Aorta (tissue), 5 donors: ENCODE measurements at places on chromosomes 2 and 18.

DNA sequence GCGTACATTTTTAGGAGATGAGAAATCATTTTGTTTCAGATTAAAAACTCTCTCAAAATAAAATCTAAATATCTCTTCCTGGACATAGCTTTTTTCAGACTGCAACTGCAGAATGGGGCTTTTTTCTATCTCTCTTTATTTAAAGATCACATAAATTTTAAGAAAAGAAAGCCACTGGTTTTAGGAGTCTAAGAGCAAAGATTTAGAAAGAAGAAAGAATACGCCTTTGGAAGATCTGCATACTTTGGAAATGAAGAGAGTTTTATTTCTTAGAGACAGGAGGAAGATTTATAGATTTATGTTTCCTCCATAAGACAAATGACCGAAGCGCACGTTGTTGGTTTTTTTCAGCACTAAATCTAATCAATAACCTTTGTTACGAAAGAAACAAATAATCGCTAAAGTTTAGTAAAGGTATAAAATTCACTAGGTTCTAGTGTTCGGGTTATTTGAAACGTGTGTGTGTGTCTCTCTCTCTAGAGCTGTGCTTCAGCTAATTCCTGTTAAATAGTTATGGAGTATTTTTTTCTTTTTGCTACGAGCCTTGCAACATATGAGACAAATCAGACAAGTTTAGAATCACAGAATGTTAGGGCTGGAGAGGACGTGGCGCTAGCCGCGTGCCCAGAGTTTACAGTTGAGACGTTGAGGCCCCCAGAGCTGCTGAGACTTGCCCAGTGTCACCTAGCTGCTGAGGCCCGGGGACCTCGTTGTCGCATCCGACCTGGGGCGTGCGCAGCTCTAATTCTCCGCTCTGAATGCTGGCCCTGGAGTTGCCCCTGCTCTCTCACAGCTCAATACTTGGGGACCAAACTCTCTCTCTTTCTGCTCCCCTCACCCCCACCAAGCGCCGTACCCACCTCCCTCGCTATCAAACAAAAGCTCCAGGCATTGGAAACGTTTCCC, 69.9 kb downstream of the CTAGE1 start:
- no peaks in the 10 kb centered on the region for H3K36me3 ChIP-seq
- no peaks in the 10 kb centered on the region for H3K27me3 ChIP-seq
- no peak for DNase-seq
- peak overlapping the region; percentile 99 for H3K27ac ChIP-seq
- H3K4me1 ChIP-seq = no peaks in the 10 kb centered on the region

DNA sequence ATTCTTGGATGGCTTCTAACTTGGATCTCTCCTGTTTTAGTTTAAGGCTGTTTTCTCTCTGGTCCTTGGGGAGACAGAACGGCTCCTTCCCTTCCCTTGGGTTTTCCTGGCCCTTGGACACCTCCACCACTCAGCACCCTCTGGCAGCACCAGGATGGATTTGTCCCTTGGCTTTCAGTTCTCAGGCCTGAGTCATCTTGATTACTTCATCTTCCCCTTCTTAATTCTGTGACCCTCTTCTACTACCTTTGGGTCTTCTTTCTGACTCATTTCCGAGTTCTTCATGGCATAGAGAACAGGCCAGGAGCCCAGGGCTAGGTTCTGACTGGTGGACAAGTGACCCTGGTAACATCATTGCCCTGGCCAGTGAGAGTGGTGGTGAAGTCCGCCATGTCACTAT, 14.9 kb downstream of the IGFBP2 start:
- peaks cover 11% of the 10 kb centered on the region for H3K4me1 ChIP-seq
- no peak overlapping the region for H3K4me3 ChIP-seq
- H3K27ac ChIP-seq = no peak overlapping the region
- no peaks in the 10 kb centered on the region for H3K27me3 ChIP-seq
- H3K36me3 ChIP-seq = no peaks in the 10 kb centered on the region
- no peak for DNase-seq

GRCh38 chr2:129861666-129862288, 117.7 kb upstream of the RAB6C start:
- no peak for DNase-seq
- no peak overlapping the region for H3K4me3 ChIP-seq
- H3K36me3 ChIP-seq = no peaks in the 10 kb centered on the region
- no peak overlapping the region for H3K27ac ChIP-seq

DNA sequence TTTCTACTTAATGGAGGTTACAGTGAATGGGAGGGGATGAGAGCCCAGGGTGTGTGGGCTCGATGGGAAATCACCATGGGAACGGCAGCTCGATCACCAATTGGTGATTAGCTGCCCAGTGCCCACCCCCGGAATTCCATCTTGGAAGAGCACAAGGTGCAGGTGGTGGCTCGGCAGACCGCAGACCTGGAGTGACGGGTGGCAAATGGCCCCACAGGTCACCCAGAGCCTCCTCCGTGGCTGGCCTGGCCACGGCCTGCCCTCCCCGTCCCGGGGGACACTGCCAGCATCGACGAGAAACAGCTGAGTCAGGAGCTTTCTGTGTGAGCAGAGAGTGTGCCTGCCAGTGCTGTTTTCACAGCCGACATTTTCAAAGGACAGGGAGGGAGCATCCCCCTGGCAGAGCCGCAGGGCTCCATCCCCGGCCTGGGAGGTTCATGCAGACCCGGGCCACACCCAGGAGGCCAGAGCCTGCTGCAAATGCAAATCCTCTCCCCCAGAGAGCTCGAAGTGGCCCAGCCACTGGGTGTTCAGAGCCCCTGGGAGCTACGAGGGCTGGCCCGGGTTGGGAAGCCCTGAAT, 176.4 kb upstream of the MYT1L start:
- H3K27me3 ChIP-seq = no peaks in the 10 kb centered on the region
- no peaks in the 10 kb centered on the region for H3K4me1 ChIP-seq
- DNase-seq = no peak
- no peak overlapping the region for H3K4me3 ChIP-seq

DNA sequence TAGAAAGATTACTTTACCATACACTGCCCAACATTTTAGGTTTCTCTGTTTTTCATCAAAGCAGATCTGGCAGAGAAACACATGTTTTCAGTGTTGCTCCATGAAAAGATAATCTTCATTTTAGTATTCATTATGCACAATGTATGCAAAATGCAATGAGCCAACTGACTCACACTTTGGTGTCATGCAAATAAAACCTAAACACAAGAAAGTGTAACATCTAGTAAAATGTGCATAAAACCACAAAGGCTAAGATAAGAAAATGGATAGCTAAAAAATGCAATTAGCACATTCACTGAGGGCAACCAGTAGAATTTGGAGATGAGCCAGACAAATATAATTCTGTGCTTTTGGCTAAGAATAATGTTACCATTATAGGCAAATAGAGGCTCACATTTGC, 203.5 kb upstream of the UBE2E3 start:
- DNase-seq = no peak
- H3K27me3 ChIP-seq = no peaks in the 10 kb centered on the region
- H3K4me1 ChIP-seq = no peaks in the 10 kb centered on the region
- H3K27ac ChIP-seq = no peak overlapping the region
- H3K36me3 ChIP-seq = no peaks in the 10 kb centered on the region

DNA sequence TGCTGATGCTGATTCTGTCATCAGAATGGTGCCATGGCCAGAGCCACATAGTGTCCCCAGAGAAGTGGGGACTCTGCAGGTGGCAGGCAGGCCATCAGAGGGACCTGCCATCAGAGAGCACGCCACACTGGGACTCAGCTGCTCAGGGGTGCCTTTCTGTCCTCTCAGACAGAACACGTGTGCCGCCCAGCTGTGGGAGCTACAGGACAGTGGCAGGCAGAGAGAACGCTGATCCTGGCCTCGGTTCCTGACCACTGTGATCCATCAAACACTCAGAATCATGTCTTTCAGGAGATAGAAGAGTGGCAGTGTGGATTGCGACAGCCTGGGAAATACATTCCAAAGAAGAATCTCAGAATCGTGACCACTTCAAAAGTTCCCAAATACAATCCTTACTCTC, 497.2 kb upstream of the SALL3 start:
- no peak overlapping the region for H3K4me3 ChIP-seq
- H3K36me3 ChIP-seq = no peaks in the 10 kb centered on the region
- H3K27me3 ChIP-seq = no peaks in the 10 kb centered on the region
- H3K4me1 ChIP-seq = no peaks in the 10 kb centered on the region
- no peak for DNase-seq

GRCh38 chr2:184004289-184004947, 593.9 kb upstream of the ZNF804A start:
- H3K4me3 ChIP-seq = no peak overlapping the region
- H3K27ac ChIP-seq = no peak overlapping the region
- no peak for DNase-seq
- no peaks in the 10 kb centered on the region for H3K4me1 ChIP-seq

GRCh38 chr18:74050807-74051206, 96.8 kb downstream of the FBXO15 start:
- DNase-seq = no peak
- no peaks in the 10 kb centered on the region for H3K36me3 ChIP-seq
- H3K4me3 ChIP-seq = no peak overlapping the region
- H3K27ac ChIP-seq = no peak overlapping the region
- H3K4me1 ChIP-seq = no peaks in the 10 kb centered on the region

- no peak overlapping the region for H3K4me3 ChIP-seq
- DNase-seq = no peak
- H3K4me1 ChIP-seq = no peaks in the 10 kb centered on the region
- no peaks in the 10 kb centered on the region for H3K27me3 ChIP-seq
- H3K27ac ChIP-seq = no peak overlapping the region
Measured at GRCh38 chr2:64957109-64957903, 31.9 kb upstream of the SLC1A4 start.

DNA sequence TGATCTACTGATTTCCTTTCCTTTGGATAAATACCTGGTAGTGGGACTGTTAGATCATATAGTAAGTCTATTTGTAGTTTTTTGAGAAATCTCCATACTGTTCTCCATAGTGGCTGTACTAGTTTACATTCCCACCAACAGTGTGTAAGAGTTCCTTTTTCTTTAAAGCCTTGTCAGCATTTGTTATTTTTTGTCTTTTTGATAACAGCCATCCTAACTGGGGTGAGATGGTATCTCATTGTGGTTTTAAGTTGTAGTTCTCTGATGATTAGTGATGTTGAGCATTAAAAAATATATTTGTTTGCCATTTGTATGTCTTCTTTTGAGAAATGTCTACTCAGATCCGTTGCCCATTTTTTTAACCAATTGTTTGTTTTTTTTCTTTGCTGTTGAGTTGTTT, 33.9 kb upstream of the EPG5 start:
- no peaks in the 10 kb centered on the region for H3K36me3 ChIP-seq
- H3K4me3 ChIP-seq = no peak overlapping the region
- no peaks in the 10 kb centered on the region for H3K4me1 ChIP-seq
- DNase-seq = no peak

- no peaks in the 10 kb centered on the region for H3K36me3 ChIP-seq
- DNase-seq = peak; percentile 71
- no peaks in the 10 kb centered on the region for H3K27me3 ChIP-seq
- no peak overlapping the region for H3K4me3 ChIP-seq
Measured at GRCh38 chr2:239264492-239264837, 136.4 kb downstream of the HDAC4 start.

- H3K36me3 ChIP-seq = no peaks in the 10 kb centered on the region
- DNase-seq = no peak
- no peak overlapping the region for H3K4me3 ChIP-seq
- no peak overlapping the region for H3K27ac ChIP-seq
- H3K27me3 ChIP-seq = no peaks in the 10 kb centered on the region
Measured at GRCh38 chr18:39497821-39498220, 1932.2 kb upstream of the CELF4 start.
